ENCODE measurements at places on chromosomes 5 and 9.

DNA sequence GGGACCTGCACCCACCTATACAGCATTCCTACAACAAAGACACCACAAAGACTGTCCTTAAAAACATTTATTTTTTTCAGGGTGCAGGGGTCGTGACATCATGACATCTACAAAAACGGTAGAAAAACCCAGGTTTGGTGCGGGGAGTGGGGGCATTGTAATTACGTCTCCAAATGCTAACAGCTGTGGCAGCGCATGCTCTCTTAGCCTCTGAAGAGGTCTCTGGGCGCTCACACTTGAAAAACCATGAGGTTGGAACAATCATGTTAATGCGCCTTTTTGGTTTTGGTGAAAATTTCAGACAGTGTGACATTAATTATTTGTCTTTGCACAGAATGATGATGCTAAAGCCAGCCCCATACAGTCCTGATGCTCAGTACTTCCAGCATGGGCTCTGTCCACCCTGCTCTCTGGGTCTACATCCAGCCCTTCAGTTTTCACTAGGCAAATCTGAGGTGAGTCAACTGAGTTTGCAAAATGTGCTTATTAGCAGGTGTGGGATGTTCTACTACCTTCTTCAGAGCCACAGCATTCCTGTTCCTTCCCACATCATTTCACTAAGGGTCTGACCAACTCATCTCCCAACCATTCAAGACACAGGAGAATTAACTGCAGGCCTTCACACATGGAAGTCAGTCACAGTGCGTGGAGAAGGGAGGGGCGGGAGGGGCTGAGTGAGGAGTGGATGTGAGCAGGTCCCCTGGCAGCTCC is 14.1 kb downstream of the ALDH1B1 start:
- no peak overlapping the region for H3K4me3 ChIP-seq
- H3K4me1 ChIP-seq: peaks cover 3% of the 10 kb centered on the region
- H3K36me3 ChIP-seq: no peaks in the 10 kb centered on the region
- H3K27ac ChIP-seq: no peak overlapping the region
- H3K27me3 ChIP-seq: no peaks in the 10 kb centered on the region

GRCh38 chr5:146851133-146851532 is 27.4 kb downstream of the PPP2R2B start:
- H3K4me1 ChIP-seq: no peaks in the 10 kb centered on the region
- no peak for DNase-seq
- H3K4me3 ChIP-seq: no peak overlapping the region
- H3K36me3 ChIP-seq: no peaks in the 10 kb centered on the region
- H3K27ac ChIP-seq: no peak overlapping the region
- H3K27me3 ChIP-seq: no peaks in the 10 kb centered on the region

DNA sequence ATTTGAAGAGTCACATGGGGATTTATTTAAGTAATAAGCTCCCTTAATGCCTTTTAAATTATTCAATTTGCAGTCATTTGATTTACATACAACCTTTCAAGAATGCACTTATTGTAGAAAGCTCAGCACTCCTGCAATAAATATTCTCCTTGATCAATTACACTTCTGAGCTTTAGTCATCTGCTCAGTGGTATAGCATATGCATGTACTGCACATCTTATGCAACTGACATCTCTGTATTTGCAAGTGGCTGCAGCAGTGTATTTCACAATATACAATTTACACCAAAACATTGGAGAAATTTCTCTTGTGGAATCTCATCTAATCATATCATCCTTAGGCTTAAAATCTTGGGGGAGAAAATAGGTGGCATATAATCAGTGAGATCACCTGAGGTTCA is 325.7 kb downstream of the SLF1 start:
- no peaks in the 10 kb centered on the region for H3K4me1 ChIP-seq
- H3K27me3 ChIP-seq: no peaks in the 10 kb centered on the region
- no peak overlapping the region for H3K27ac ChIP-seq
- no peak for DNase-seq
- no peak overlapping the region for H3K4me3 ChIP-seq

GRCh38 chr5:131684595-131684994 is 49.6 kb upstream of the RAPGEF6 start:
- 0 out of 2 replicates have a peak, but pooled peaks cover 3% of the 10 kb centered on the region for H3K4me1 ChIP-seq
- H3K4me3 ChIP-seq: no peak overlapping the region
- no peaks in the 10 kb centered on the region for H3K27me3 ChIP-seq
- H3K36me3 ChIP-seq: peaks cover 4% of the 10 kb centered on the region
- no peak for DNase-seq
- no peak overlapping the region for H3K27ac ChIP-seq

Measured in GM12878 (cell line).